ENCODE measurements at places on chromosomes 6 and 20.

DNA sequence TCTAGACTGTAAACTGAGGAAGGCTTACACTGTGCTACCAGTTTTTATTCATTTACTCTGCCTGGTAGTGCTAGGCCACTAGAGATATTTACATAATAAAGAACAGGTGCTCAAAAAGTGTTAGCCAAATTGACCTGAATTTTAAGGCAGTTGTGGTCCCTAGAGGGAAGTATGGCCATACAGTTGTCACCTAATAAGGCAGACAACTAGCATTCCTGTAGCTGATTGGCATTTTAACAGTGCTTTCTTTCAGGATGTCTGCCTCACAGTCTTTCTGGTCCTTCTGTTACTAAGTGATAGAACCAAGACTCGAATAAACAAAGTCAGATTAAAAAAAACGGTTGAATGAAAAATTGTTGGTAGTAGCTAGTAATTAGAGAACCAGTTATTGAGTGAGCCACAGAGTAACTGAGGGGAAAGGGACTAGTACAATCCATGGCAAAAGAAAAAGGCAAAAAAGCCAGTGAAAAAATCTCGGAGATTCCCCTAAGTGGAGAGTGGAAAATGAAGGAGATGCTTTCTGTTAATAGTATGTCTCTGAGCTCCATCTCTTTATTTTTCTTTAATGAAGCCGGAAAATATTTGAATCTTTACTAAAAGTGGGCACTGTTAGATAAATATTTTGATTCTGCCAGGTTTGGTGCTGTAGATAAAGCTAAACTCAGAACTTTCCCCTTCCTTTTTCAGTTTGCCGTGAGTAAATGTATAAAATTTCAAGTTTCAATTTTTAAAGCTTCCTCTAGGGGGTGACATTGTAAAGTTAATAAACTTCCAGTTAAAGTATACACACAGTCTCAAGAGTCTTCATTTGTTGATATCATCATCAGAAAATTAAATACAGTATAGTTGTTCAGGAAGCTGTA lies 9.1 kb downstream of the VTA1 start:
- peak; percentile 16 for DNase-seq

- DNase-seq = no peak
Measured at GRCh38 chr6:34181908-34182307, 36.0 kb upstream of the GRM4 start.

DNA sequence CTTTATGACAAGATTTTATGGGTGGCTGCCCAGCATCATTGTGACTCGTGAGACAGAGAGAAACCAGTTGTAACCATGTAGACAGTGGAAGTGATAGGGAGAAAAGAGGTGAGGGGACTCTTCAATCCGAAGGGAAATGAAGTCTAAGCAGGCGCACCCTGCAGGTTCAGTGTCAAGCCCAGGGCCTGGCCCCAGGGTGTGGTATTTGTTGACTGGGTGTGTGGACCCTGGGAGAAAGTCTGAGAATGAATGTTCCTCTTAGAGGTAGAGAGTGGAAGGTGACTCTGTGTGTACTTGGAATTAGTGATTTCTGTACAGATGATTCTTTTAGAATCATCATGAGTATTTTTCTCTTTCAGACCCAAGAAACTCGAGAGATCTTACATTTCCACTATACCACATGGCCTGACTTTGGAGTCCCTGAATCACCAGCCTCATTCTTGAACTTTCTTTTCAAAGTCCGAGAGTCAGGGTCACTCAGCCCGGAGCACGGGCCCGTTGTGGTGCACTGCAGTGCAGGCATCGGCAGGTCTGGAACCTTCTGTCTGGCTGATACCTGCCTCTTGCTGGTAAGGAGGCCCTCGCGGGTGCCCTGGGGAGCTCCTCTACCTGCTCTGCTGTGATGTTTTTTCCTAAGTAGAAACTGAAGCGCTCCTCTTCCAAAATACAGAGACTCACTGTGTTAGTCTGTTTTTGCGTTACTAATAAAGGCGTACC lies 68.0 kb downstream of the PTPN1 start:
- no peak for DNase-seq

GRCh38 chr6:81901551-81901966 lies 149.1 kb upstream of the TENT5A start:
- no peak for DNase-seq

- DNase-seq = peak; percentile 81
Measured at GRCh38 chr20:17614176-17614811, 44.4 kb downstream of the DSTN start.

DNA sequence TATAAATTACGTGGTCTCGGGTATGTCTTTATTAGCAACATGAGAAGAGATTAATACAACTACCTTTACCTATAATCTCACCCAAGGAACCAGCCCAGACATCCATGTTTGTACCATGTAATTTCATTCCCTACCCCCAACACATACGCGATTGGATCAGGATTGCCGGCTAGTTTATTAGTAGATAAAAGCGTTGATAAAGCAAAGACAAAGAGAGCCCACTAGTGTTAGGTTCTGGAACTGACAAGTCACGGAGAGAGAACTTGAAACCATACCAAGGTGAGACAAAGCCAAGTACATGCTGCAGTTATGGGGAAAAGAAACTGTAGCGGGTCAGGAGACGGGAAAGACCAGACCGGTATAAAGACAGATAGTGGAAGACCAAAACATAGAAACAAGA lies 37.4 kb upstream of the FAM135A start:
- no peak for DNase-seq

Data from hindlimb muscle (tissue), 1 donor.